ENCODE measurements at places on chromosomes 6 and 20. TPM values are rescaled to one million over a fixed set of nuclear protein-coding genes. Genes with fewer than 3 reads are reported as not detected.

Gene HAO1
- total RNA-seq = not detected

Gene DPM1
- total RNA-seq = 57.0 TPM

Gene TMC2
- not detected for total RNA-seq

Gene PLAGL2
- total RNA-seq = 26.1 TPM

Gene CLPSL1
- not detected for total RNA-seq

Gene SNX9
- total RNA-seq = 23.2 TPM

Gene HLA-DRA
- 4.1 TPM for total RNA-seq

Gene BANF2
- total RNA-seq = not detected

Gene TXLNB
- total RNA-seq = 0.17 TPM

Gene FOXQ1
- total RNA-seq = not detected

Gene CYP24A1
- total RNA-seq = not detected

Gene ELOVL4
- 15.1 TPM for total RNA-seq

Gene PPIL6
- total RNA-seq = 1.3 TPM

Gene CRISP2
- total RNA-seq = not detected

Gene ARID1B
- total RNA-seq = 71.2 TPM

Gene CCM2L
- 5.5 TPM for total RNA-seq

Gene GRIK2
- total RNA-seq = 2.2 TPM

Gene TRIM31
- total RNA-seq = not detected

Measured in H1 (cell line).